ENCODE measurements at places on chromosomes 7 and 10.

GRCh38 chr7:42650171-42650570, 261.7 kb downstream of the C7orf25 start:
- DNase-seq: no peak

DNA sequence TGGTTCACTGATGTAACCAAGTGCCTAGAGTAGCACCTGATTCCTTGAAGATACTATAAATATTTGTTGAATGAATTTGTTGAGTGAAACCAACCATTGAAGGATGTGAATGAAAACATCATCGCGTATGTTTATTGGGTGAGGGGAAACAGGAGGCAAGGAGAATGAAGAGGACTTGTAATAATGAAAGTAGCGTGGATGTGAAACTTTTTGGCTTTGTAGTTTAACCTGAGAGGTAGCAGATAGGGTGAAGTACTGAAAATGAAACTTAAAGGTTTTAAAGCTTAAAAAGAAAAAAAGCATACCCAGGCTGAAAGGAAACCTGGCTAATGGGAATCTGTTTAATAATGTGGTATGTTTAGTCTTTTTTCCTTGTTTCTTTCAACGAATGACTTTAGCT, 5.2 kb downstream of the CCNY start:
- no peak for DNase-seq

DNA sequence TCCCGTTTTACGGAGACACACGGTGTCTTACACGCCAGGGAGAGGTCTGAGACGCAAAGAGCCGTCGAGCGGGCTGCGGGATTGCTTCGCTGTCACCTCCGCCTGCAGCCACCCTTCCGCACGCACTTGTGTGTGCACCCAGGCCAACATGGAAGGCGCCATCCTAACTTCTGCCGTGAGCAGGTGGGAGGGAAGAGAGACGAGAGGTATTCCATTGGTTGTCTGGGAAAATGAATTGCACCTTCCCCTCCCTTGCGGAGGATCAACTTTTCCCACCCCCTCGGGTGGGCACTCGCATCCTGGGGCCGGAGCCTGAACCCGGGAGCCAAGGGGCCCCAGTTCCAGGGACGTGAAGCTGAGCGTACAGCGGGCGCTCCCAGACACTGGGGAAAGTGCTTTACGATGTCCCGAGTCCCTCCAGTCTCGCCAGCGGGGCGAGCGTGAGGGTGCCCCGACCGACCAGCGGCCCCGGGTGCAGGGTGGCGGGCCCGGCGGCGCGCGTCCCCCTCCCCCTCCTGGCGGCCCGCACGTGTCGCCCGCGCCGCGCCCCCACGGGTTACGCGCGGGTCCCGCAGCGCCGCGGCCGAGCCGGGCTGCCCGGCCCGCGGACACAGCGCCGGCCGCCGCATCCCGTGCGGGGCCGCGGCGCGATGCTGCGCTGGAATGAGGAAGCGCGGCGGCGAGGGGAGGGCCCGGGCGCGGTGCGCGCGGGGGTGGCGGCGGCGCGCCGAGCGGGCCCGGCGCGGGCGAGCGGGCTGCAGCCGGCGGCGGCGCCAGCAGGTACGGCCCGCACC, 984 bp upstream of the IKZF1 start:
- DNase-seq: no peak

- DNase-seq: no peak
Observed at GRCh38 chr10:74333174-74333573, 182.2 kb downstream of the ADK start.

DNA sequence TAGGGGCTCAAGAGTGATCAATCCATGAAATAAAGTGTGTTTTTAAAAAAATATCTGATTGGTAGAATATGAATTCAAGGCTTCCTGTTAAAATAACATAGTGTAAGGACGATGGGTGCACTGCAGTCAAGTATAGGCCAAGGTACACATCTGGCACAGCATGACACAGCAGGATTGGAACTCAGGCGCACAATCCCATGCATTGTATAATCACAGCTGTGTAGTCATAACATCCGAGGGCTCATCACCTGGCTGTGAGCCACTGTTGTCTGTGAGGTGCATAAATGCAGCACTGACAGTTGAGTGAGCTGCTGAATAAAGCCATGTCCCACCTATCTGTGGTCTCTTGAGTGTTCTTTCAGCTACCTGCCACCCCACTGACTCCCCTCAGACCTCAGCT, 142.3 kb upstream of the HPS1 start:
- no peak for DNase-seq

- no peak for DNase-seq
Observed at GRCh38 chr7:132177708-132178401, 398.4 kb downstream of the PLXNA4 start.

- no peak for DNase-seq
Observed at GRCh38 chr7:153381275-153382040, 621.9 kb downstream of the ACTR3B start.
